Stomach (tissue), 19 donors: ENCODE measurements at places on chromosomes 12 and 14.

- H3K4me1 ChIP-seq: peaks cover 79% of the 10 kb centered on the region
- DNase-seq: no peak
- H3K27me3 ChIP-seq: no peaks in the 10 kb centered on the region
- no peak overlapping the region for H3K27ac ChIP-seq
These were observed 2.5 kb downstream of the AJUBA start for GRCh38 chr14:22979748-22980392.

DNA sequence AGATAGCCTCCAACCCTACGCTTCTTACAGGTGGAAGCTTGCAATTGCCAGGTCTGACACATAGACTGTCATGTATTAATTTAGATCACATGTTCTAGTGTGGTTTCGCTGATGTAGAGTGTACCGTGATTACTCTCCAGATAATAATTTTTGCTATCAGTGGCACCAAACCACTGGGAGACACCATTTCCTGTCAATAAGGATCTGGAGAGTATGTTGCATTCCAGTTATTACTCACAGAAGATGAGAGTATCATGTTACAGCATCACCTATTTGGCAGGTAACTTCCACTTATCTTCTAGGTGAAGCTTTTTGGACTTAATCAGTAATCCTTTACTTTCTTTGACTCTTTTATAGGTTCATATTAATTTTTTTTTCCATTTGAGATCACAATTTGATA lies 147.2 kb downstream of the HELB start:
- no peak for DNase-seq
- H3K36me3 ChIP-seq: no peaks in the 10 kb centered on the region
- H3K4me3 ChIP-seq: no peak overlapping the region
- no peaks in the 10 kb centered on the region for H3K27me3 ChIP-seq

- no peak overlapping the region for H3K4me3 ChIP-seq
- no peak overlapping the region for H3K27ac ChIP-seq
- H3K36me3 ChIP-seq: no peaks in the 10 kb centered on the region
- DNase-seq: no peak
These were observed 278.1 kb downstream of the RAD51B start for GRCh38 chr14:68097727-68098126.

DNA sequence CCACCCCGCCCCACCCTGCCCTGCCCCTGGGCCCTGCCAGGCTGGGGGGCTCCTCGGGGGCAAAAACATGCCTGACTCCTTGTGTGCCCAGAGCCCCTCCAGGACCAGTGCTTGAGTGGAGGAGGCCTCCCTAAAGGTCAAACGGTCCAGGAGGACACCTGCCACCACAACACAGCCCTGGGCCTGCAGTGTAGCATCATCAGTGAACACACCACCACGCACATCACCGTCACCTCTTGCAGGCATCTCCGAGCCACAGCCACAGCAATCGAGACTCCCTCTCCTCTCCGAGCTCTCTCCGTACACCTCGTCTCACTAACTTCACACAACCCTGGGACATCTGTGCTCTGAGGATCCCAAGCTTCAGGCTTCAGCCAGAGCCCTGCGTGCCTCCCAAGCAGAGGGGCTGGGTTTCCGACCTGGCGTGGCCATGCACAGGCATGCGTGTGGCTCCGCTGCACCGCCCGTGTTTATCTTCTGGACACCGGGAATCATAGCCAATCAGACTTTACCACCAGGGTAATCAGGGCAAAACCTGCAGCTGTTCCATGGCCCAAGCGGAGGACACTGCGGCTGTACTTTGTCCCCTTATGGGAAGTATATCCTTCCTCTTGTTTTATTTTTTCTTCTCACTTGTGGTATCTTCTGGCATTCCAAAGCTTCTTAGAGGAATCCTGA lies 6.2 kb upstream of the DIO3 start:
- no peaks in the 10 kb centered on the region for H3K36me3 ChIP-seq
- DNase-seq: no peak
- no peak overlapping the region for H3K4me3 ChIP-seq
- no peak overlapping the region for H3K27ac ChIP-seq

DNA sequence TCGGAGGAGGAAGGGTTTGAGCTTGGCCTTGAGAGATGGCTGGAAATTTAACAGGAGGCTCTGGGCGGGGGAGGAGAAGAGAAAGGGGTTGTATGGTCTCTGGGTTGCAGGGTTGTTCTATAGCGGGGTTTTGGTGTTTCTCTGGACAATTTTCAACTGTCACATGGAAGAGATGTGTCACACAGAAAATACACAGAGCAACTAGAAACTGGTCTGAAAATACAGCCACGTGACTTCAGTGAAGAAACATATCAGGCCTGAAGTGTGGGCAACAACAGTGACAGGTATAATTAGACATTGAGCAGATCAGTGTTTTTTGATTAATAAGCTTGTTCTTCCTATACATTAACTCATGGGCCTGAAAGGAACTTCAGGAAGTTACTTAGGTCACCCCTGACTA lies 205.3 kb upstream of the HMGA2 start:
- peaks cover 12% of the 10 kb centered on the region for H3K27me3 ChIP-seq
- H3K4me1 ChIP-seq: no peaks in the 10 kb centered on the region
- H3K36me3 ChIP-seq: no peaks in the 10 kb centered on the region
- no peak overlapping the region for H3K27ac ChIP-seq
- DNase-seq: no peak

DNA sequence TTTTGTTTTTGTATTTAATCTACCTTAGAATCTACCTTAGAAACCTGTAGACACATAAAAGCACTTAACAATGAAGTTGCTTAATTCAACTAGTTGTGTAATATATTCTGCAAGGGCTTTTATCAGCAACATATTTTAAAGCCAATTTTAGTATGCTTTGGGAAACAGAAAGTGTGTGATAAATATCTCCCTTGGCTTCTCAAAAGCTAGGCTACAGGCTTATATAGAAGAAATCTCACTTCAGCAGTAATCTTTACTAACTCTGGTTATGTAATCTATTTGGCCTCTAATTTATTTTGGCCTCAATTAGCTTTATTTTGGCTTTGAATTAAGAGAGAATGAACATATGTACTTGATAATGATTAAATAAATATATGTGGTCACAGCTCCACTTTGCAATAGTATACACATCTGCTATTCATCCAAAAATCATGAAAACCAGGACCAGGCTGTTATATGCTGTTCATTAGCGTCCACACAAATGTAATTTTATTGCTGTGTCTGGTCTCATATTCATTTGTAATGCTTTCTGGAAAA lies 37.2 kb downstream of the LRP6 start:
- no peak for DNase-seq
- no peak overlapping the region for H3K27ac ChIP-seq
- H3K27me3 ChIP-seq: no peaks in the 10 kb centered on the region
- no peaks in the 10 kb centered on the region for H3K36me3 ChIP-seq
- no peak overlapping the region for H3K4me3 ChIP-seq

- H3K27me3 ChIP-seq: no peaks in the 10 kb centered on the region
- H3K36me3 ChIP-seq: peaks cover 97% of the 10 kb centered on the region
- H3K4me1 ChIP-seq: peaks cover 72% of the 10 kb centered on the region
These were observed 21.2 kb downstream of the ZFYVE21 start for GRCh38 chr14:103736546-103737431.

- H3K4me1 ChIP-seq: no peaks in the 10 kb centered on the region
- DNase-seq: no peak
- no peaks in the 10 kb centered on the region for H3K27me3 ChIP-seq
These were observed 199.0 kb downstream of the LRFN5 start for GRCh38 chr14:41805633-41806032.

DNA sequence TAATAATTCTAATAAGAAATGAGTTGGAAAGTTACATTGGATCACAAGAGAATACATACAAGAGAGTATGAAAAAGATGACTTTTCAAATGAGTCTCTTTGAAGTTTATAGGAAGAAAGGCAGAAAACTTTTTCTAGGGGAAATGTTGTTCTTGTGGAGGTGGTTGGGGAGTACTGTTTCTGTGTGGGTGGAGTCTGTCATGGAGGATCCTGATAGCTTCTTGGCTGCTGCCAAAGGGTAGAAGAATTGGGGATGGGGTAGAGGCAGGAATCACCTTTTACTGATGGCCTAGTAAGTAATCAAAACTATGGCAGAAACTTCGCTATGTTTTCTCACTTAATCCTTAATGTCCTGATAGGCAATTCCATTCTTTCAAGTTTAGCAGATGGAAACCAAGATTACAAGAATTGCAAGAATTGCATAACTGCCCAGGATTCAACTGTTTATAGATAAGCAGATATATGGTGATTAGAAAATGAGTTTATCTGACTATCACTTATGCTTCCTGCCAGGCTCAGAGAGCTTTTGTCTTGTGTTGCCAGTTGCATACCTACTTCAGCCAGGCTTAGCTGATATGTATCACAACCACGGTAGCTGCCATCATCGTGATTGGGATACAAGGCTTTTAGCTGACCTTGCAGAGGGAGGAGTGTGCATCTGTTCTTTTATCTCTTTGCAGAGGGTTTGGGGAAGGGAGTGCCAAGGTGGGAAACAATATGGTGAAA lies 463.9 kb downstream of the TMTC2 start:
- H3K27me3 ChIP-seq: no peaks in the 10 kb centered on the region
- H3K4me3 ChIP-seq: no peak overlapping the region
- H3K4me1 ChIP-seq: no peaks in the 10 kb centered on the region
- H3K36me3 ChIP-seq: no peaks in the 10 kb centered on the region
- H3K27ac ChIP-seq: no peak overlapping the region

GRCh38 chr12:114691196-114691595 lies 7.2 kb upstream of the TBX3 start:
- H3K27ac ChIP-seq: no peak overlapping the region
- no peak for DNase-seq

DNA sequence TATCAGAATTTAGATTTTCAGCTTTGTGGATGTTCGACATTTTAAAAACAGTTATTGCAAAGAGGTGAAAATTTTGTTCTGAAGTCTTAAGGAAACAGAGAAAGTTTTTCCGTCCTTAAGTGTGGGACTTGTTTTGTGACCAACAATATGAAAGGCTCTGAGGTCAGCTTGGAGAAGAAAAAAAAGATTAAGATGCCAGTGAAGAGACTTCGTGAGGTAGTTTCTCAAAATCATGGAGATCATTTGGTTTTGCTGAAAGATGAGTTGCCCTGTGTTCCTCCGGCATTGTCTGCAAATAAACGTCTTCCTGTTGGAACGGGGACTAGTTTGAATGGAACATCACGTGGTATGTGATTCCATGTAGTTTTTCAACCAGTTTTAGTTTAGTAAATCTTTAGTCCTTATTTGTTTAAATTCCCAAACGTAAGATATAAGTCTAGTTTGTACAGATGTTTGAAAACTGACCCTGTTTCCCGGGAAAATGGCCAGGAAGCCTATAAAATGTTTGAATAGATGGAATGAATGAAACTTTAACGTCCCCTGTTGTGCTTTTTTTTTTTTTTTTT lies 682 bp downstream of the KIAA0586 start:
- peaks cover 15% of the 10 kb centered on the region for H3K4me1 ChIP-seq
- H3K27ac ChIP-seq: peak overlapping the region; percentile 92
- no peaks in the 10 kb centered on the region for H3K27me3 ChIP-seq
- H3K36me3 ChIP-seq: peaks cover 25% of the 10 kb centered on the region
- H3K4me3 ChIP-seq: peak overlapping the region; percentile 91

DNA sequence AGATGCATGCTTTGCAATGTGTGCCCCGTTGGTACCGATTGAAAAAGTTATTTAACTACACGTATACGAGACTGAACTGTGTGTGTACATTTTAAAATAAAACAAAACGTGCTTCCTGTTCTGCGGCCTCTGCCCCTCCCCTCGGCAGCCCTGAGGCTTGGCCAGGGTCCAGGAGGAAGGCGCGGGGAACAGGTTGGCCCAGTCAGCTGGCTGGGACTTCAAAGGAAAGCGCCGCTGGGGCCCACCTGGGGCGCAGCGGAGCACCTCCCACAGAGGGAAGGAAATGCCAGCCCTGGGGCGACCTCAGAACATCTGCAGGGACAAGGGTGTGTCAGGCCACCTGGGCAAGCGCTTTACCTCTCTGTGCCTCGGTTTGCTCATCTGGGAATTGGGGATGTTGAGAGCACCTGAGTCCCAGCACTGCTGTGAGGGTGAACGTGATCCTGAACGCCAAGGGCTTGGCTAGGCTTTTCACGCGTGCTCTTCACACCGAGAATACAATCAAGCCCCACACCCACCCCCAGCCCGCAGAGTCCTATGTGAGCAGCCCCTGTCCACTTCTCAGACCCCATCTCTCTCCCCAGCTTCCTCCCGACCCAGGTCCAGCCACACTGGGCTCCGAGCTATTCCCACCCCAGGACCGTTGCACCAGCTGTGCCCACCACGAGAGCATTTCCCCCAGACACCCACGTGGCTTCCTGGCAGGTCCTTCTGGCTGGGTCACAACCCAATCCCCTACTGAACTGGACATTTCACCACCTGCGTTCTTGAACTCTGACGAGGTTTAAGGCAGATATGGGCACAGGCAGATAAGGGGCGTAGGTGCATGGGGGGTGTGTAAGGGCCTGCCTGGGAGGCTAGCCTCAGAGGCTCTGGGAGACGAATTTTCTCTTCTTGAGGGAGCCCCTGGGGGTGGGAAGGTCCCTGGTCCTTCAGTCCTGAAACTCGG lies 41.9 kb upstream of the NCOR2 start:
- peaks cover 36% of the 10 kb centered on the region for H3K4me1 ChIP-seq
- no peak overlapping the region for H3K4me3 ChIP-seq
- no peaks in the 10 kb centered on the region for H3K36me3 ChIP-seq
- H3K27me3 ChIP-seq: no peaks in the 10 kb centered on the region

- no peak overlapping the region for H3K27ac ChIP-seq
- no peaks in the 10 kb centered on the region for H3K4me1 ChIP-seq
- no peaks in the 10 kb centered on the region for H3K36me3 ChIP-seq
- DNase-seq: peak; percentile 28
These were observed 304.8 kb upstream of the ATP2B1 start for GRCh38 chr12:90013409-90013808.

GRCh38 chr12:110245369-110245772 lies 35.7 kb upstream of the ATP2A2 start:
- DNase-seq: peak; percentile 72
- H3K4me3 ChIP-seq: no peak overlapping the region
- peaks cover 10% of the 10 kb centered on the region for H3K36me3 ChIP-seq
- H3K27ac ChIP-seq: no peak overlapping the region

GRCh38 chr12:93587611-93588010 lies 15.1 kb downstream of the SOCS2 start:
- no peak overlapping the region for H3K27ac ChIP-seq
- peaks cover 4% of the 10 kb centered on the region for H3K4me1 ChIP-seq
- no peak for DNase-seq

DNA sequence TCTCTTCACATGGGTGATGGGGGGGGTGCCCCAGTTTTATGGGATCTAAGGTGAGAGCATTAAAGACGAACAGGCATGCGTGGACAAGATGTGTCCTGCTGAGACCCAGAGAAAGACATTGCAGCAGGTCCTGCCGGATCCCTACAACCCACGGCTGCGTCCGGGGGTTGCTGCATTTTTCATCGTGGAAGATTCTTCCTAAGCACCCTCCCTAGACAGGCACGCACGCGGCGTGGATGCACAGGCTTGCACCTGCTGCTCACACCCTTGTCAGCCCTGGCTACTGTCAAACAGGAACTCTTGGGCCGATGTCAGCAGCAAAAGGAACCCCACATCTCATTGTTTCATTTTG lies 280.6 kb upstream of the RTL1 start:
- H3K36me3 ChIP-seq: no peaks in the 10 kb centered on the region
- no peak for DNase-seq
- no peaks in the 10 kb centered on the region for H3K4me1 ChIP-seq
- H3K27ac ChIP-seq: no peak overlapping the region
- H3K4me3 ChIP-seq: no peak overlapping the region
